ENCODE measurements at places on chromosomes 1 and 21.
A peak's percentile ranks its signal among the peaks of the same experiment; 100 is the strongest.

- DNase-seq, result no peak
These were observed 84.0 kb downstream of the PHTF1 start for GRCh38 chr1:113675302-113675701.

DNA sequence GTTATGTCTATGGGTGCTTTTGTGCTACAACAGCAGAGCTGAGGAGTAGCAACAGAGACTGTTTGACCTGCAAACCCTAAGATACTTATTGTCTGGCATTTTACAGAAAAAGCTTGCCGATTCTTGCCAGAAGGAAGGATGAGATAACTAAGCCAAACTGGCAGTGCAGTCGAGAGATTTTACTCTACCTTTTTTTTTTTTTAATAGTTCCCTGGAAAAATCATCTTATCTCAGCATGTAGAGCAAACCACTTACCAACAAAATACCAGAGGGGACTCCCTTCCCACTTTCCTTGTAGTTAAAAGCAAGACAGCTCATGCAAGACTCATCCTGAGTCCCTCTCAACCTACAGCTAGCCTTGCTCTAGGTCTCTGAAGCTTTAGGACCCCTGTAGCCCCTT, 132.9 kb downstream of the SYT2 start:
- DNase-seq, result no peak

GRCh38 chr1:65939636-65940035, 146.9 kb downstream of the PDE4B start:
- DNase-seq, result no peak

DNA sequence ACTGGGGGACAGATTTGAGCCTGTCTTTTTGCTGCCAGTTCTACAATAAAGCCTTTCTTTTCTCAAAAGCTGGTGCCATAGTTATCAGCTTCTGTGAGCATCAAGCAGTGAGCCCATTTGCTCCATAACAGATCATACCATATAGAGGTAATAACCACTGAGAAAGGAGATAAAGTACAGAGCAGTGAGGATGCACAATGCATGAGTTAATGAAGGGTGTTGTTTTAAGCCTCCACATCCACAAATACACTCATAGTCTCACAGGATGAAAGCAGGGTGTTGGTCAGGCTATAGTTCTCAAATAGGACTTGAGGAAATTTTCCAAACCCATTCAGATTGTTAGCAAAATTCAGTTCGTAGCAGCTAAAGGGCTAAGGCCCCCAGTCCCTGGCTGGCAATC, 25.6 kb upstream of the SLC35A3 start:
- no peak for DNase-seq

DNA sequence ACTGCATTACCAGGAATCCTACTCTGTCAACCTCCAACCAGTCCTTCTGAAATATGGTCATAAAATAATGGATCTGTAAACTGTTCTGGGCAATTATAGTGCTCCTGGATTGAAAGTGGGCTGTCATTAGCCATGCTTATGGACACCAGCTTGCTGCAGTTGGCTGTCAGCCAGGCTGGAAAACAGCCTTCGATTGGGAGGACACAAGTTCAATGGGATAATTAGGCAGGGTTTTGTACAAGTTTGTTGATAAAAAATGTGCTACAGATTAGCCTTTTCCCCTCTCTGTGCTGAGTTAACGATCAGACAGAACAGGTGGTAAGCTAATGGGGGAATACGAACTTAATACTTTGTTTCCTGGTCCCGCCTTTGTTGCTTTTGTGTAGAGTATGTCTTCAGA, 413.9 kb downstream of the DUSP10 start:
- DNase-seq, result no peak

DNA sequence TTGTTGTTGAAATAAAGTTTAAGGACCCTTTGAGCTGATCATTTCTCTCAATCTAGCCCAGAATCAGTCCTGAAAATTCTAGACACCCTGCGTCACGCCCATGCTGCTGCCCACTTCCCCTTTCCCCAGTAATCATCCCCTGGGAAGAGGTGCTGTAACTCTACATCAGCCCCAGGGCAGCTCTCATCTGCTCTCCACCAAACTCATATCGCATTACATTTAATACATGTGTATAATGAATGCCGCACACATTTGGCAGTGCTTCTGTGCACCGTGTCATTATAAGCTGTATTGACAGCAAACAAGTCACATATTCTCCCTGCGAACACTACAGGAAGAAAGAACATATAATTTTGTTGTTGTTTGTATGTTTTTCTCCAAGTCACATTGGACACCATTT, 539.7 kb upstream of the DAB1 start:
- no peak for DNase-seq

DNA sequence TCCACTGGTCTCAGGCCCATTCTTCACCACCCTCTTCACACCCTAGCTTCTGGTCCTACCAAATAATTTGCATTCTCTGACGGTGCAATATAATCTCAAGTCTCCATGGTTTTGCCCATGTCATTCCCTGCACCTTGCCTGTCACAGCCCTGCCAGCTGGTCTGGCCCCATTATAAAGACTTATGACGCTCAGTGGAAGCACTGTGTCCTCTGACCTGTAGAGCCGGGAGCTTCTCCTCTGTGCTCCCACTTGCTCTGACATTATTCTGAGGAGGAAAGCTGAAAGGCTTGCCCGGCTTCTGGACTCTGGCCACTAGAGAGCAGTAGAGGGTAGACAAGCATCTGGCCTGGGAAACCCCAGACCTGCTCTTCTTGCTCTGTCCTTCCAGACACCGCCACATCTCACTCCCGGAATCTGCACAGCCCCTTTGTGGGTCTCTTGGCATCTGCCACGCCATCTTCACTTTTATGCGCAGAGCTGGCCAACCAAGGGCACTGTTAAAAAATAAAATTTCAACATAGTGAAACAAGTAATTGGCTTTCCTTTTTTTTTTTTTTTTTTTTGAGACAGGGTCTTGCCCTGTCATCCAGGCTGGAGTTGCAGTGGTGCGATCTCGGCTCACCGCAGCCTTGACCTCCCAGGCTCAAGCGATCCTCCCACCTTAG, 44.4 kb downstream of the NENF start:
- peak; percentile 89 for DNase-seq
